Left cardiac atrium (tissue), 4 donors: ENCODE measurements at places on chromosomes 11 and 22.

DNA sequence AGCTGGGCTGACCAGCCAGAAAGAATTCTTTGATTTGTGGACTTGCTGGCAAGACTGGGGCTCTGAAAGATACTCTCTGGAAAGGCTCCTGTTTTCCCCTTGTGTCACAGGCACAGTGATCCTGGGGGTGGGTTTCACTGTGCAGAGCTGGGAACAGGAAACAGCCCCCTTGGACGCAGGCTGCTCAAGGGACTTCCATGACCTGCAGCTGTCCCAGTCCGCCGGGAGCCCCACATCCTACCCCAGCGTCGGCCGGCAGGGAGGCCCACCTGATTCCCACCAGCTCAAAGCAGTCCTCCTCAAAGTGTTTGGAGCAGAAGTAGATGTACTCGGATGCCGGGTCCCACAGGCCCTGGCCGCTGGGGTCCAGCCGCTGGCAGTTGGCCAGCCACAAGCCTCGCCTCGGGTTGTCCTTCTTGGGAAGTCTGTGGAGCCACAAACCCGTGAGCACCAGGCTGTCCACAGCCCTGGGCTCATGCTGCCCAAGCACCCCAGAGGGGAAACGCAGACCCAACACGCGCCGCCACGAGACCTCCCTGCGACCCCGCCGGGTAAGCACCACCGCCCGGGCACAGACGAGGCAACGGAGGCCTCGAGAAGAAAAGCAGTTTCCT lies 824 bp downstream of the THAP7 start:
- DNase-seq, result no peak

DNA sequence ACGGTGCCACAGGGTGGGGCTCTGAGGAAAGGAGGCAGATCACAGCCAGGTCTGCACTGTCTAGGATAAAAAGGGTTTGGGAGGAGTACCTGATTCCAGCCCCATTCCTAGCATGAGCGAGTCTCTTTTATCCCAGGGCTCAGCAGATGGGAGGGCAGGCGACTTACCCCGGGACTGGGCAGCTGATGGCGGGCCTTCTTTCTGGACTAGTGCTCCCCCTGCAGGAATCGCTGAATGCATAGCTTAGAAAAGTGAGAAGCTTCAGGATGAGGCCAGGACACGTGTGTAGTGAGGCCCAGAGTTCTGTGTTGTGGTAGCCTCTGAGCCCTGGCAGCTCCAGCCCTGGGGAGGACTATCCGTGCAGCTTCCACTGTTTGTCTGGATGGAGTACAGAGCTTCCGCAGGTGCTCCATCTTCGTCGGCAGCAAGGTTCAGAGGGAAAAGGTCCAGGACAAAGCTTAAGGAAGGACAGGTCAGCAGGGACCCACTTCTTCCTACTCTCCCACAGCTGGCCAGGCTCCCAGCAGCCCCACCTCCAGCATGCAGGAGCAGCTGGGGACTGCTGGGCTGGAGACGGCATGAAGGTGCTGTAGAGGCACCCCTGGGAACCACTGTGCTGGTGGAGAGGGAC lies 30.4 kb downstream of the COMMD9 start:
- peak; percentile 54 for DNase-seq

- no peak for DNase-seq
These were observed 14.9 kb downstream of the EIF4ENIF1 start for GRCh38 chr22:31474743-31475142.

DNA sequence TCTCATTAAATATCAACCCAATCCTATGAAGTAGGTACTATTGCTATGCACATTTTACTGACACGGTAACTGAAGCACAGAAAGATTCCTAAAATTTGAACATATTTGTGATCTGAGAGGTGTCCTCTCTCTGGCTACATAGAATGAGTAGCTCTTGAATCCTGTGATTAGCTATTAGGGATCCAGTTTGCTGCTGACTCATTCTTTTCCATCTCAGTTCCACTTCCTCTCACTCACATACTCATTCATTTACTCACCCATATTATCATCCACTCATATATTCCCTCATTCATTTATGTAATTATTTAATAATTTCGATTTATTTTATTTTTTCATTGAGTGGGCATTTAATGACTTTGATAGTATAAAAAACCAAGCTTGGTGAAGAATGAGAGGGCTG lies 42.7 kb downstream of the OR5B17 start:
- no peak for DNase-seq

- DNase-seq, result peak; percentile 30
These were observed 80.2 kb downstream of the CCDC34 start for GRCh38 chr11:27282806-27283205.

- DNase-seq, result no peak
These were observed 14.5 kb downstream of the CDON start for GRCh38 chr11:126048197-126048596.

DNA sequence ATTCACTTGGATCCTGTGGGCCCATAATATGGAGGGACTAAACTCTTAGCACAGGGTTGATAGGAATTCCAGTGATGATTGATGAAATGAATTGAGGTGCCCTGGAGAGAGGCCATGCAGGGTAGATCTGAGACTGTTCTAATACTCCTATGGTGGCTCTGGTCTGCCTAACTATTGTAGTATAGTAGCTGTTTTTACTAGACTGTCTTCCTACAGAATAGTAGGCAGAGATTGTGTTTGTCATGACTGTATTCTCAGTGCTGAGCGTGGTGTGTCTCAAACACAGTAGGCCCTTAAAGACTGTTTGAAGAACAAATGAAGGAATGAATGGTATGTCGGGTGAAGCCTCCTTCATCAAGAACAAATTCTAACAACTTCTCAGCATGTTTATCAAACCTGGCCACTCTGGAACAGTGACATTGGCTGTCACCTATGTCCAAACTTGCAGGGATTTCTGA lies 107.0 kb upstream of the SESN3 start:
- DNase-seq, result no peak

GRCh38 chr22:37229012-37229804 lies 14.9 kb downstream of the RAC2 start:
- DNase-seq, result no peak

DNA sequence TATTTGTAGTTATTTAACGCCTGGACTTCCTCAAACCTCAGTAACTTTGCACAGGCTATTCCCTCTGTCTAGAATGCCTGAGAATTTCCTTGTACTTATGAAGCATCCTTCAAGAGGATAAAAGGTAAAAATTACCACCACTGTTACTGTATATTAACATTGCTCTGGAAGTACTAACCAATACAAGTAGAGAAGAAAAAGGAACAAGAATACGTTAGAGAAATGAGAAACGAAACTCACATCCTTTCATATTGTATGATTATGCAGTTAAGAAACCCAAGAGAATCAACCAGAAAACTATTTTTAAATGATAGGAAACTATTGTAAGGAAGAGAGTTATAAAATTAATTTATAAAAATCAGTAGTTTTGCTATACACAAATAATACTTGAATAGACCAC lies 48.2 kb upstream of the OR5P2 start:
- no peak for DNase-seq

DNA sequence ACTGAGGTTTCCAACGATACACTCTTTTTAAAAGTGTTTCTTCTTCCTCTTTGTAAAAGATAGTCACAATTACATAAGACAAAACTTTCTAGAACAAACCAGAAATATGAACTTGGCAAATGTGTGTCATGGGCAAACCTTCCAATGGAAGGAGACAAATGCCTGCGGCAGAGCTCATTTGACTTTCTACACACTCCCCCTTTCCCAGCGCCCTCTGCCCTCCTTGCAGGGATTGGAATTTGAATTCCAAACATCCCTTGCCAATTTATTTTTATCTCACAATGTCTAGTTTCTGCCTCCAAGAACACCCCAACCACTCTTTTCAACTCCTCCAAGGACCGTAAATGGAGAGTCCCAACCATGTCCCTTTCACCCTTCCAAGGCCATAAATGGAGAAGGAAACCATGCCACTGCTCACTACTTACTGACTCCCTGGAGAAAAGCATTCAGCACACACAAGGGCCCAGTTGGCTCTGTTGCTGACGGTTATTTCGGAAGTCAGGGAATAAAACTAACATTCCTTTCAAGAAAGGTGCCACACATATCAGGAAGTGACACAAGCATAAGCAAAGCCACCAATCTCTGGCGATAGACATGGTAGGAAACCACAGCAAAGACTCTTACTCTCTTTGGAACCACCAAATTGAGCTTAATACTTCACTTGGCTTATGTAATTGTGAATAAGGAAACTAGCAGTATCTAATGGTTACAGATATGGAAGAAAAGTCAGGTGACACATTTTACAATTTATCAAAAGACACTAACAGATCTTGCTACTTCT lies 15.0 kb upstream of the ESAM start:
- DNase-seq, result no peak
